Smooth muscle cell of the pulmonary artery (primary cell): ENCODE measurements at places on chromosomes 4 and X. TPM values are rescaled to one million over a fixed set of nuclear protein-coding genes. Genes with fewer than 3 reads are reported as not detected.

OPN1MW2 gene
- not detected in 2 replicates for total RNA-seq

TEX13B gene
- total RNA-seq, result not detected in 2 replicates

TECRL gene
- total RNA-seq, result not detected in 2 replicates

ARL13A gene
- not detected in 2 replicates for total RNA-seq

TMEM165 gene
- total RNA-seq, result 117 and 132 TPM in 2 replicates

MAGEA3 gene
- not detected in 2 replicates for total RNA-seq

SERTM2 gene
- 0.03 TPM in 1 of 2 replicates, not detected in the other for total RNA-seq
